ENCODE measurements at places on chromosomes 2 and 18.

GRCh38 chr2:206232287-206233035 lies 42.0 kb upstream of the ZDBF2 start:
- no peak for DNase-seq

GRCh38 chr2:136985044-136985443 lies 219.7 kb downstream of the THSD7B start:
- DNase-seq = no peak

DNA sequence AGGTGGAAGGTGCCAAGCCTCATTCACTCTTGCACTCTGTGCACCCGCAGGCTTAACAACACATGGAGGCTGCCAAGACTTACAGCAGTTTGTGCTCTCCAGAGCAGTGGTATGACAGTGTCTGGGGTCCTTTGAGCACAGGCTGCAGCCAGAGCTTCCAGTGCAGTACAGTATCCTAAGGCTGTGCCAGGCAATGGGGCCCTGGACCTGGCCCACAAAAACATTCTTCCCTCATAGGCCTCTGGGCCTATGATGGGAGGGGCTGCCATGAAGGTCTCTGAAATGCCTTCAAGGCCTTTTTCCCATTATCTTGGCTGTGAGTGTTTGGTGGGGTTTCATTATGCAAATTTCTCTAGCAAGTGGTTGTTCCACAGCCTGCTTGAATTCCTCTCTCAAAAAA lies 74.8 kb downstream of the MAP2 start:
- no peak for DNase-seq

DNA sequence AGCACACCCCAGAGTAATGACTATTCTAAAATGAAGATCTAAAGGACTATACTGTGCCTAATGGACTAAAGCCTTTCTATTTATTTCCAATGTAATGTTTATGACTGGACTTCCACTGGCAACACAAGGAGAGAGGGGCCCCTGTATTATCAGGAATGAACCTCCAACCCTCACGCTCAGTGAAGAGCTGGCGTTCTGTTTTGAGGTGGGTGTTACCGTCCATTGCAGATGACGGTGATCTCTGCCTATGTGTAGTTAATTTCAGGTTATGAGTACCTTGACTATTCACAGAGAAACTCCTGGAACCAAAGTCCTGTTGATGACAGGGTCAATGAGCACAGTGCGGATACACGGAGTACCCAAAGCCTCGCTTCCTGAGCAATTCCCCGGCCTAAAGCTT lies 85.4 kb downstream of the MEP1B start:
- no peak for DNase-seq

- peak; percentile 76 for DNase-seq
Observed at GRCh38 chr2:150729495-150729955, 242.1 kb upstream of the RND3 start.

DNA sequence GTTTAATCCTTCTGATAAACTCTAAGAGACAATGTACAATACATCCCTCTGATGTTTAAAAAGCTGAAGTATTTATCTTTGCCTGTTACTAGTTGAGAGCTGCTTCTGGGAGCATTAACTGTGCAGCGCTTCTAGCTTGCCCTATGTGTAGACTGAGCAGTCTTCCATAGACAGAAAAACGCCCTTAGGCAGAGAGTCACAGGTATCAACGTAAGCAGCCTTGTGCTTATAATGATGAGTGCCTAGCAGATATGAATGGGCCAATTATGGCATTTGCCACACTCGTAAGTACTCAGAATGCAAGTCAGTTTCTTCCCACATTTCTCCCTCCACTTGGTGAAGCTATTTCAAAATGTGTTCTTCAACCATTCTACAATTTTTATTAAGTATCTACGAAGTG lies 731.1 kb upstream of the SLC8A1 start:
- DNase-seq = no peak

All from left lobe of liver (tissue), 2 donors.